ENCODE measurements at places on chromosomes 4 and X.

- no peak for DNase-seq
Observed at GRCh38 chr4:5757954-5758353, 47.0 kb downstream of the EVC start.

DNA sequence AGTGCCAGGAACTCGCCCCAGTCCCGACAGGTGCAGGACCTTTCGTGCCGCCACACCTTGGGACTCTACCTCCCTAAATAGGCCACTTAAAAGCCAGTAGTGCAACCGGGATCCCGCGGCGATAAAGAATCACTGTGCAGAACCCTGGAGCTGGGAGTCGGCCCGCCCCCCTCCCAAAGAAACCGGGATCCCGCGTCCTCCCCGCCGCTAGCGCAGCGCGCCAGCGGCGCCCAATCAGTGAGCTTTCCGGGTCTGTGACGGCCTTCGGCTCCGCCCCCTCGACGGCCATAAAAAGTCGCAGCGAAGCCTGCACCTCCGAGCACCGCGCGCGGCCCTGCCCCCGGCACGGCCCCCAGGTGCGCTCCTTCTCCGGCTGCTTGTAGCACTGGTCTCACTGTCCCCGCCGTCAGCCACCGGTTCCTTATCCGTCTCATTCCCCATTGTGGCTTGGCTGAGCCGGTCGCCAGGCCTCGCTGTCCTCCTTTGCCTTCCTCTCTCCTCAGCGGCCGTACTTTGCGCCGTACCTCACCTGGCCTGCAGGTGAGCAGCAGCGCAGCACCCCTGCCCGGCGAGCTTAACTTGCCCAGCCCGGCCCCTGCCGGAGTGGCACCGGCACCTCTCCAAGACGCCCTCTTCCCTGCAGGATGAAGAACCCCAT lies at the start of gene LRAT:
Gene LRAT, plus strand, starts transcription at position 318 of the 658 bp plus-strand sequence. Its CDS starts 327 bp downstream, at position 645.
- no peak for DNase-seq

DNA sequence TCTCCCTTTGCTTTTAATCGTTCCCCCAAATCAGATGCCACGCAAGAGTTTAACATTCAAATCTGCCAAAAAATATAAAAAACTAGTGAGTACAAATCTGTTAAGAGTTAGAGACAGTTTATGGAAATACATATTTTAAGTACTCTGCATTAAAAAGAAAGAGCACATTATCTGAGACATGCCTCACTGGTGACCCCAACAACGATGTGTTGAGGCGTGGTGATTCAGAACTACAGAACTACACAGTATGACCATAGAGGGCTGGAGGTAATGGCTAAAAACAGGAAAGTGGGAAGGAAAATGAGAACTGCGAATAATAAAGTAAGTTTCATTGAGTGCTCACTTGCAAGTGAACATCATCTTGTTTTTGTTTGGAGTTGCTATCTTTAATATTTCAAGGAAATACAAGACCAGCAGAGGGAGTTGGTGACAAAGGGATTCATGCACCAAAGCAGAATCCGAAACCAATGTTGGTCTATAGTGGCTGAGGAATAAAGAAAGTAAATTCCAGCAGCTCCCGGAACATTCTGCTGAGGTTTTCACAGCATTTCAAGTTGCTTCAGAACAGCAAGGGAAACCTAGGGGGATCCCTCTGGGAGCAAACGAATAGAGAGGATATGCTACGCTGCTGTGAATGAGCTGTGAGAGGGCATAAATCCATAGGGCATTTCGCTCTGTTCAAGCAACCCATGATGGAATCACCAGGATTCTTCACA lies 92.2 kb downstream of the DCHS2 start:
- DNase-seq = no peak

GRCh38 chr4:174089711-174090110 lies 193.8 kb downstream of the FBXO8 start:
- DNase-seq = no peak
